ENCODE measurements at places on chromosomes 16 and 17.

- DNase-seq, result no peak
These were observed 13.7 kb downstream of the MXRA7 start for GRCh38 chr17:76696763-76697701.

GRCh38 chr17:79078476-79079190 lies 4.0 kb downstream of the ENGASE start:
- DNase-seq, result no peak

GRCh38 chr16:29028457-29029167 lies 43.8 kb downstream of the LAT start:
- no peak for DNase-seq

DNA sequence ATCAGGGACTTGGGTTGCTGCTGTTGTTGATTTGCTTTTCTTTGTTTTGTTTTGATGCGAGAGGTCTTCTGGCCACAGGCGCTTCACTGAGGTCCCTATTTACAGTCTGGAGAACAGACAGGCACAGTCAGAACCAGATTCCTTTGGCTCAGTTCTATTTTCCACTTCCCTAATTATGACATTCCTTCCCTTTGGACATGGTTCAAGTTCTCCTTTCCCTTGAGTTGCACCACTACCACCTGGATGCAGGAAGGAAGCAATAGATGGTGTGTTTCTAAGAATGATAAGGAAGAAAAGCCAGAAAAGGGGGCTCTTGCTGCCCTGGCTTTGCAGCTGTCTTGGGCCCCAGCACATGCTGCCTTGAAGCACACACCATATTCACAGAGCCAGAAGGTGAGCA lies 160.6 kb downstream of the MAF start:
- DNase-seq, result no peak

All from NCI-H2081 treated with DMSO at 0.1 percent for 48 hours (cell line).